Naive B cell (primary cell): ENCODE measurements at places on chromosomes 5 and 9.

- no peaks in the 10 kb centered on the region for H3K36me3 ChIP-seq
- H3K4me3 ChIP-seq: no peak overlapping the region
- no peak overlapping the region for H3K27ac ChIP-seq
- no peaks in the 10 kb centered on the region for H3K27me3 ChIP-seq
- DNase-seq: no peak
Observed at GRCh38 chr5:62461561-62461960, 49.0 kb downstream of the IPO11 start.

DNA sequence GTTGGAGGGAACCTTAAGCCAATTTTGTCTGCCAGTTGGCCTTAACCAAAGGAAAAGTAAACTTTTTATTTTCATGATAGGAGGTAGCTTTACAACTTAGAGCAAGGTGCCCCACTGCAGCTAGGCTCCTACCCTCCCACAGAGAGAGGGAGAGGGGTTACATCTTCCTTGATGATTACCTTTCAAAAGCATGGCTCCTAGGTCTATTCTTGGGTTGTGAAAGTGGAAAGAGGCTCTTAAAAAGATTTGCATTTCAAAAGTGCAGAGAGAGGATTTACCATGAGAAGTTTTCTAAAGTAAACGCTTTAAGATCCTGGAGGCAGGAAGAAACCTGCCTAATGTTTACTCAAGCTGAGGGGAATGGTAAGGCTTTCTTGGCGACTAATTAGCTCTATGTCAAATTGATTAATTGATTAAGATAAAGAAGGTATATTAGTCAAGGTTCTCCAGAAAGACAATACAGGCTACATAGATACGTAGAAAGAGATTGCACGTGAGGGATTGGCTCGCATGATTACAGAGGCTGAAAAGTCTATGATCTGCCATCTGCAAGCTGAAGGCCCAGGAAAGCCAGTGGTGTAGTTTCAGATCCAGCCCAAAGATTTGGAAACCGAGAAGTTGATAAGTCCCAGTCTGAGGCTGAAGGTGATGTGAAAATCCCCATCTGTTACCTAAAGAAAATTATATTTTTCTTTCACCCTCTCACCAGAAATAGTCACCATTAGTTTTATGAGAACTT, 333.8 kb upstream of the CTNND2 start:
- no peak overlapping the region for H3K27ac ChIP-seq
- no peaks in the 10 kb centered on the region for H3K36me3 ChIP-seq
- no peaks in the 10 kb centered on the region for H3K27me3 ChIP-seq
- H3K4me3 ChIP-seq: no peak overlapping the region
- DNase-seq: no peak
- H3K4me1 ChIP-seq: no peaks in the 10 kb centered on the region

DNA sequence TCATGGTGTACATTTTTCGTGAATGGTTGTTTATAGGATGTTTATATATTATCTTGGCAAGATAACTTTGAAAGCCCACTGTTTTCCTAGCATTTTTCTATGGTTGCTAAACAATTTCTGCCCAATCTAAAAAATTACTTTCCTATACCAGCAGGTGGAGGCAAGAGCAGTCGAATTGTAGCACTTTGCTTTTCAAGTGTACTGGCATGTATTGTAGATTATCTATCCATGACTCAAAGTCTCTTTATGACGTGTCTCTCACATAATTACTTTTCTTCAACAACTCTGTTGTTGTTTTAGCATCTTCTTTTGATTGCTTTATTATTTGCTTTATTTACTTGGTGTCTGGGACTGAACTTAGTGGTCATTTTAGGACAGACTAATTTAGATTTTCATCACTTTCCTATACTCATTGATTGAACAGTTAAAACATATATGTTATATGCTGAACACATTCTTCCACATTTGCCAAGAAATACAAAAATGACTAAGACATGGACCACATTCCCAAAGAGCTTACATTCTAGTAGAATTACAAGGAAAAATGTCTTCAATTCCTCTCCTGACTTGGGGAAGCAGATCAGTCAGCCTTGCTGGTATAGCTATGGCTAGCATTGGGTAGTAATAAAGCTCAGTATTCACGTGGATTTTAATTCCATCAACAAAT, 20.7 kb downstream of the NLN start:
- H3K4me3 ChIP-seq: no peak overlapping the region
- no peak overlapping the region for H3K27ac ChIP-seq
- DNase-seq: peak; percentile 11
- no peaks in the 10 kb centered on the region for H3K4me1 ChIP-seq
- H3K36me3 ChIP-seq: no peaks in the 10 kb centered on the region
- no peaks in the 10 kb centered on the region for H3K27me3 ChIP-seq

DNA sequence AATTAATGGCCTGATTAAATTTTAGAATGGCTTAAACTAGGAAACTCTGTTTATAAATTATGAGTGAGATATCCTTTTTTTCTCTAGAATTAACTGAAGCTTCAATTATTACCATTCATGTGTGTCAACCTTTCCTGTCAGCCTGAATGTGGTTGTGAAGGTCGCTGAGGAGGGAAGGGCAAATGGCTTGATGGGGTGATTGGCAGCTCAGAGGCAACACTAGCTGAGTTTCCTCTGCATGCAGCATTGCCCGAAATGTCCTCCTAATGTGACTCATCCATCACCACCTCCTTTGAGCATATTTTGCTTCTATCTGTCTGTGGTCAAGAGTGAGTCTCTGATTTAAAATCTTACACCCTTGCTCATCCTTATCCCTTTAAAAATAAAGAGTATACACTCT, 281.9 kb downstream of the TENT4A start:
- no peak overlapping the region for H3K4me3 ChIP-seq
- DNase-seq: no peak
- H3K4me1 ChIP-seq: no peaks in the 10 kb centered on the region
- H3K36me3 ChIP-seq: no peaks in the 10 kb centered on the region
- H3K27me3 ChIP-seq: peaks cover 9% of the 10 kb centered on the region
- no peak overlapping the region for H3K27ac ChIP-seq

DNA sequence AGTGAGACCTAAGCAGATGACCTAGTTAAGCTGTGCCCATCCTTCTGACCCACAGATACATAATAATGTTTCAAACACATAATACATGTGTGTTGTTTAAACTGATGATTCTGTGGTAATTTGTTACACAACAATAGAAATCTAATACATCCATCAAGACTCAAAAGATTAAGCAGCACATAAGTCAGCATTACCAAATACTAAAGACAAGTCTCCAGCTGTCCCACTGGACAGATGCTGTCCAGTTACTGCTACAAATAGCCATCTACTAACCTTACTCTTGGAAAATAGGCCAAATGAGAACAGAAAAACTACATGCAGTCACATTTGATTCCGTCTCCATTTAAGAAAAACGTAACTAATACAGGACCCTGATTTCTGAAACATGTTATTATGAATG, 10.8 kb downstream of the TRMO start:
- no peak overlapping the region for H3K27ac ChIP-seq
- H3K27me3 ChIP-seq: no peaks in the 10 kb centered on the region
- H3K36me3 ChIP-seq: peaks cover 16% of the 10 kb centered on the region
- DNase-seq: no peak
